T-helper 2 cell treated with Interferon-gamma antibody and Interleukin-4, amounts not matched to agents 5 μg/mL and 100 μg/mL, for 36 hours (primary cell): ENCODE measurements at places on chromosomes 12 and 14.

GRCh38 chr14:84390010-84390409 is 1139.9 kb upstream of the FLRT2 start:
- no peak for DNase-seq

- no peak for DNase-seq
Measured at GRCh38 chr12:9124383-9125031, 8.8 kb upstream of the A2M start.

DNA sequence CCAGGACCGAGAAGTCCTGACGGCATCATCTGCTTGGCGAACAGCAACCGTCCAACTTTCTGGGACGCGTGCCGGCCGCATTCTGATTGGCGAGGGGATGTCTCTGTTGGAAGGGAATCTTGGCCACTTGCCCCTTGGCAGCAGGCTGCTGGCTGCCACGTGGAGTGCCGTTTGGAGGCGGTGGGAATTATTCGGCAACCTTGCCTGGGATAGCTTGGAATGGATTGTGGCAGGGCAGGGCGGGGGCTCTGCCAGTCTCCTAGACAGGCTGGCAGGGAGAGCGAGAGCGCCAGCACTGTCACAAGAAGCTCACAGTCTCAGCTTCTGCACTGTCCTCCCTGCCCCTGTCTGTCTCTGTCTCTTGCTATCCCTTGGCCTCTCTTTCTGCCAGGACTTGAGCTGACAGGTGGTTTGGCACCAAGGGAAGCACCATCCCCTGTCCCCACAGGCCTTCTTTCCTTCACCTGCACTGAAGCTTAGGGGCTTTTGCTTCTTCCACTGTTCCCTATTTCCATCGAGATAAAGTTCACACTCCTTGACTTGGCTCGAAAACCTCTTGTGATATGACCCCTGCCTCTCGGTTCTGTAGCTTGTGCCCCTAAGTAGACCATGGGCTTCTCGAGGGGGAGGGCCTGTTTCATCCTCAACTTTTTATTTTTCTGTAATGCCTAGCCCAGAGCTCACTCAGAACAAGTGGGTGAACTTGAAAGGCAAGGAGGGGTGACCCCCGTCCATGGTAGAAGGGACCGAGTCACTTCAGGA is 201.9 kb downstream of the PHETA1 start:
- DNase-seq, result no peak

- no peak for DNase-seq
Measured at GRCh38 chr12:120536064-120536791, 2.1 kb downstream of the RNF10 start.

GRCh38 chr12:52181746-52182145 is 10.1 kb downstream of the KRT80 start:
- no peak for DNase-seq

DNA sequence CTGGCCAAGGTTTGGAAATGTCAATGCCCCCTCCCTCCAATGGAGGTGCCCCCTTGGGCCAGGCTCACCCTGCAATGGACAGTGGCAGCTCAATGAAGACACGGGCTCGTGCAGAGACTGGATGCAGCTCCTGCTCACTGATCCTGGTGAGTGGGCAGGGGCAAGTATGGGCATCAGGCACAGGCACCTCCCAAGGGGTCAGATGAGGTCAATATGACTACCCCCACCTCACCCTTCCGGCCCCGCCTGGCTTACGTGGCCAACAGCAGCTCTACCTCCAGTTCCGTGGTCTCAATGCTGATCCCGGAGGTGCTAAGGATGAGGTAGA is 13.6 kb downstream of the ITGA7 start:
- DNase-seq, result no peak

- no peak for DNase-seq
Measured at GRCh38 chr14:74278080-74278479, 24.7 kb downstream of the ABCD4 start.

DNA sequence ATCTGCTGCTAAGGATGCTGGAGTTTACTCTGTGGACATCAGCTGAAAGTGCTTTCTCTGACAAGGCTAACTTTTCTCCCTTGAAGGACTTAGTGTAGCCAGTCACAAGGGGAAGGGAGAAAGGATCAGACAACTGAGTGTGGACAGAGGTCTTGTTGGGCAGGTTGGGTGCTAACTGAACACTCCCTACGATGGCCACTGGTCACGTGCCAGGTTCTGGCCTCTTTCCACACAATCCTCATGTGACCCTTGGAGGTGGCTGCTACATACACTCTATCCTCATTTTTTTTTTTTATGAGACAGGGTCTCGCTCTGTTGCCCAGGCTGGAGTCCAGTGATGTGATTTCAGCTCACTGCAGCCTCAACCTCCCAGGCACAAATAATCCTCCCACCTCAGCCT is 39.7 kb downstream of the FOXN4 start:
- DNase-seq, result no peak

DNA sequence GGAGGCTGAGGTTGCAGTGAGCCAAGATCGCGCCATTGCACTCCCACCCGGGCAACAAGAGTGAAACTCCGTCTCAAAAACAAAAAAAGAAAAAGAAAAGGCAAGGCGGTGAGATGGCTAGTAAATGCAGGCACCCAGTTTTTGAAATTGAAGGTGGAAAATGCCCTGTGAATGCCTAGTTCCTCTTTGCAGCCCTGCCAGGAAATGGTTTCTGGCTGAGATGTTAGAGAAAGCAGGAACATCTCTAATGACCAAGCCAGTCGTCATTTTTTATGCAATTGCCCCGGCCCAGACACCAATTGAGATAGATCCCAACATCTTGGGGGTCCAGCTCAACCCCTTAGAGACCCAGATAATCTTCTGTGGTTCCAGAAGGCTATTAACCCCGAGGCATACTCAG is 17.0 kb downstream of the SLC8A3 start:
- DNase-seq, result no peak

DNA sequence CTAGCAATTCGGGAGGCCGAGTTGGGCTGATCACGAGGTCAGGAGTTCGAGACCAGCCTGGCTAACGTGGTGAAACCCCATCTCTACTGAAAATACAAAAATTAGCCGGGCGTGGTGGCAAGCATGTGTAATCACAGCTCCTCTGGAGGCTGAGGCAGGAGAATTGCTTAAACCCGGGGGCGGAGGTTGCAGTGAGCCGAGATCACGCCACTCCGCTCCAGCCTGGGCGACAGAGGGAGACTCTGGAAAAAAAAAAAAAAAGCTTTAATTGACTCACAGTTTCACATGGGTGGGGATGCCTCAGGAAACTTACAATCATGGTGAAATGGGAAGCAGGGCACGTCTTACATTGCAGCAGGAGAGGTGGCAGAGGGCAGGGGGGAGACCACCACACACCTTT is 30.6 kb upstream of the SLC2A3 start:
- DNase-seq, result no peak

- DNase-seq, result no peak
Measured at GRCh38 chr14:57326253-57326652, 57.5 kb downstream of the AP5M1 start.

DNA sequence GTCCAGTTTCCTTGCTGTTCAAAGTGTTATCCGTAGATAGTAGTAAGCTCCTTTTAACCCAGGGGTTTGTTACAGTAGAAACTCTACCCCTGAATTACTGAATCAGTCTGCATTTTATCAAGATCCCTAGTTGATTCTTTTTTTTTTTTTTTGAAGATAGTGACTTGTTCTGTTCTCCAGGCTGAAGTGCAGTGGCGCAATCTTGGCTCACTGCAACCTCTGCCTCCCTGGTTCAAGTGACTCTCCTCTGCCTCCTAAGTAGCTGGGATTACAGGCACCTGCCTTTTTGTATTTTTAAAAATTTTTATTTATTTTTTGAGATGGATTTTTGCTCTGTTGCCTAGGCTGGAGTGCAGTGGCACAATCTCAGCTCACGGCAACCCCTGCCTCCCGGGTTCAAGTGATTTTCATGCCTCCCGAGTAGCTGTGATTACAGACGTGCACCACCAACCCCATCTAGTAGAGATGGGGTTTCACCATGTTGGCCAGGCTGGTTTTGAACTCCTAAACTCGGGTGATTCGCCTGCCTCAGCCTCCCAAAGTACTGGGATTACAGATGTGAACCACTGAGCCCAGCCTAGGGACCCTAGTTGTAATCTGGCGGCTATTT is 10.5 kb downstream of the LARP4 start:
- no peak for DNase-seq
